Mucosa of gallbladder (tissue), 1 donor: ENCODE measurements at places on chromosomes 4 and X.

DNA sequence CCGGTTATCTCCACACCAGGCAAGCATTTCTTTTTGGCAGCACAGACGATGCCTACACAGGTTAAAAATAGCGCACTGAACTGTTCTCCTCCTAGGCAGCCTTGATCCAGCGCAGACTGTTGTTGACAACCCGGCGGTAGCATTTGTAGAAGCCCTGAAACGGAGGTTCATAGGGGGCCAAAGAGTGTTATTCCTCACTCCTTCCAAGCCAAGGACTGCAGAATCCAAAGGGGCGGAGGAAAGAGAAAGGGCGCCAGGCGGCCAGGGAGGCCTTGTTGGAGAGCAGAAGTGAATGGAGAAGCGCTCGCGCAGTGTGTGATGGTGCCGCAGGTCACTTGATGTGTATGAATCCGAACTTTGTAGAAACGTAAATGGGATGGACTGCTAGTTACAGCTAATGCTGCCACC is 82.7 kb downstream of the TENM3 start:
- DNase-seq = no peak

GRCh38 chrX:23756165-23756564 is 13.1 kb upstream of the ACOT9 start:
- DNase-seq = peak; percentile 63

- DNase-seq = no peak
Measured at GRCh38 chrX:130057209-130057608, 53.1 kb downstream of the ELF4 start.

- no peak for DNase-seq
Measured at GRCh38 chr4:14767142-14767541, 235.1 kb upstream of the CPEB2 start.

DNA sequence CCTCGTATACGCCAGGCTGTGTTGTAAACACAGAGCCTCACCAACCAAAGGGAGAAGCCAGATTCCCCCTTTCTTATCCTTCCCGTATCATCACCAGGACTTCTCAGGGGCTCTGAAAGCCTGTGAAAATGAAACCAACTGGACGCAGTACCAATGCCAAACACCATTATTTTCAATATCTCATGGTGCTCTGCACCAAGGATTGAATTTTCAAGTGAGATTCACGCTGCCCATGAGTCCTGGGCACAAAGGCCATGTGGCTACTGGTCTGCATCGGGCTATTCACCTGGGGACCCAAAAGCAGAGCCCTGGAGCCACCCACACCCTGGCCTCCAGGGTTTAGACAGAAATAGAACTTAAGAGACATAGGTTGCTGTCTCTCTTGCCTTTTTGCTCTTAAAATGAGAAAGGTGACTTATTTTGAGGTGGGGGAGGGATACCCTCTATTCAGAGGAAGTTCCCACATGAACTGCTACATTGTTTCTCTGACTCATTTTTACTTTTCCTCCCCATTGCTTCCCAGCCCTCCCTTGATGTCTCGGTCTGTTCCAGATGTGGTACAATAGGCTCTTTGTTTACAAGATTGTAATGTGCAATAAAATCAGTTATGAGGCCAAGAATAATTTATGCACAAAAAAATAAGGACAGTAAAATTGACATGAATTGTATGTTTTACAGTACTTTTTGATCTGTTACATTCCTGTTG is 55.4 kb downstream of the MAML3 start:
- no peak for DNase-seq

- no peak for DNase-seq
Measured at GRCh38 chr4:40144716-40145115, 52.1 kb upstream of the RHOH start.

- DNase-seq = no peak
Measured at GRCh38 chrX:153973127-153974002, 811 bp downstream of the TMEM187 start.

- DNase-seq = no peak
Measured at GRCh38 chr4:152628128-152628527, 51.7 kb downstream of the TMEM154 start.

DNA sequence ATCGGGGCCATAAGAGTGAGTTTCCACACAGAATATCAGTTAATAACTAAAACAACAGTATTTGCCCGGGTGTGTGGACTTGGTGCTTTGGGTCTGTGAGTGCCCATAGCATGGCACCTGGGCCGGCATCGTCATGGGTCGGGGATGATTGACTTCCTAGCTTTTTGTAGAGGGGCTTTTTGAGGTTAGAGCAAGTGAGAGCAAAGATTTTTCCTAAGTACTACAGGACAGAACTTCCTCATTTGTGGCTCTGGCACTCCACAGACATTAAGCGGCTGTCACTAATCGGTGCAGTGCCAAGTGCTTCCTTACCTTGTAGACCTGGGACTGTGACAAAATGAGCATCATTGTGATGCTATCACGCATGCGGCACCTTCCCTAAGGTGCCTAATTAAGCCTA is 81.0 kb downstream of the SHROOM2 start:
- DNase-seq = no peak

DNA sequence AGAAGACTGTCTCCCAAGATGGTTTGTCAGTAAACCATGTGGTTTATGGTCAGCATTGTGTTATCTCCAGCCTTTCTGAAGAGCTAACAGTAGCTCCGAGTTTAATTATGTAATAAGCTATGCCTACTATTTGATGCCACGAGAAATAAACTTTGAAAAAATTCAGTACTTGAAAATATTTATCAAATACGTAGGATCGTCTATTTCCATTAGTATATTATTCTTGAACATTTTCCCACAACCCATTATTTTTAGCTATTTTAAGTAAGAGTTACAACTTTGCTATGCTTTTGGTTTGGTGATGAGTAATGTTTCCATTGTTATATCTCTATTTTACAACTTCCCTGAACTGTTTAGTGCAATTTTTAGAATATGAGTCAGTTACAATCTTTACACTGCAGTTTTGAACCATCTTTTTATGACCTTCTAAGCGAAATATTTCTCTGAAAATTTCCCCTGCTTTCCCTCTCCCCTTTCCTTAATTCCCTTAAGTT is 44.5 kb upstream of the TRIM2 start:
- DNase-seq = no peak

- DNase-seq = no peak
Measured at GRCh38 chr4:168540503-168541265, 43.8 kb downstream of the PALLD start.

DNA sequence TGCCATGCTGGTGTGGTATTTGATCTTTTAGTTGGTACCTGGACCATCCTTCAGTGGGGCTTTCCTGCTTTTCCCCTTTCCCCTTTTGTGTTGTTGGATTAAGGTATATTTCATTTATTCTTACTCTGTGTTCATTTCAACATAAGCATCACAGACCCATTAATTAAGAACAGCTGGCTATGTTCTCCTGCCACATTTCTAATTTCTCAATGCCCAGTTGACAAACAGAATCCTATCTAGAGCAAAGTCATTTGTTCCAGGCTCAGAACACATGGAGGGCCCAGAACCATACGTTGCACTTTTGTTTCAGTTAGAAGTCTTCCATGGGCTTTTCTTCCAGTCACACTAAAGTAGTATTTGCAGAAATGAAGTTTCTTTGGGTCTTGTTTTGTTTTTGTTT is 46.1 kb upstream of the EOLA2 start:
- no peak for DNase-seq

- DNase-seq = no peak
Measured at GRCh38 chr4:75634951-75635350, 4.6 kb upstream of the CDKL2 start.

DNA sequence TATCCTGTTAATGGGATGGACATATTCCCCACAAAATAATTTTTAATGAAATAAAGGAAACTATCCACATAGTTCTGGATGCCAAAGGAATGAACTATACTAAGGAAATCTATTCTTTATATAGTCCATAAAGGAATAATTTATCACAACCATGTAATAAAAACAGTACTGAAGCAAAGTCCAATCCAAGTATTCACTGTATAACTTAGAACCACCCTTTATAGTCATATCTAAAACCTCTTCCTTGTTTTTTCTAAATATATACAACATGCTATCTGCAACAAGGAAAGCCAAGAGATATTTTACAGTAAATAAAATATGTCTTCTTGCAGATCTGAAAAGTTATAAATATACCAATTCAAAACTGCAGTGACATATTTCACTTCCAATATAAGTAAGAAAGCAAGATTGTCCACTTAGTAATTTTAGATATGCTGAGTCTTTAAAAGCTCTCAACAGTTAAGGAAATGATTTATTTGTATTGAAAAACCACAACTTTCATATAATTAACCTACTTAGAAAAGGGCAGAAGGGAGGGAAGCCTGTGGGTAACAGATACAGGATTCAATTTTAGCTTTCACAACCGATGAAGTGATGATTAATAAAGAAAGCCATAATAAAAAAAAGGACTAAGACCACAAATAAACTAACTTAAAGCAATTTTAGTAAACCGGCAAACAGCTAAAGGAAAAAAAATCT is 8.0 kb downstream of the NR3C2 start:
- no peak for DNase-seq

- DNase-seq = no peak
Measured at GRCh38 chr4:168183717-168184571, 91.6 kb downstream of the ANXA10 start.

GRCh38 chr4:162959046-162959445 is 207.6 kb downstream of the NAF1 start:
- DNase-seq = peak; percentile 34

DNA sequence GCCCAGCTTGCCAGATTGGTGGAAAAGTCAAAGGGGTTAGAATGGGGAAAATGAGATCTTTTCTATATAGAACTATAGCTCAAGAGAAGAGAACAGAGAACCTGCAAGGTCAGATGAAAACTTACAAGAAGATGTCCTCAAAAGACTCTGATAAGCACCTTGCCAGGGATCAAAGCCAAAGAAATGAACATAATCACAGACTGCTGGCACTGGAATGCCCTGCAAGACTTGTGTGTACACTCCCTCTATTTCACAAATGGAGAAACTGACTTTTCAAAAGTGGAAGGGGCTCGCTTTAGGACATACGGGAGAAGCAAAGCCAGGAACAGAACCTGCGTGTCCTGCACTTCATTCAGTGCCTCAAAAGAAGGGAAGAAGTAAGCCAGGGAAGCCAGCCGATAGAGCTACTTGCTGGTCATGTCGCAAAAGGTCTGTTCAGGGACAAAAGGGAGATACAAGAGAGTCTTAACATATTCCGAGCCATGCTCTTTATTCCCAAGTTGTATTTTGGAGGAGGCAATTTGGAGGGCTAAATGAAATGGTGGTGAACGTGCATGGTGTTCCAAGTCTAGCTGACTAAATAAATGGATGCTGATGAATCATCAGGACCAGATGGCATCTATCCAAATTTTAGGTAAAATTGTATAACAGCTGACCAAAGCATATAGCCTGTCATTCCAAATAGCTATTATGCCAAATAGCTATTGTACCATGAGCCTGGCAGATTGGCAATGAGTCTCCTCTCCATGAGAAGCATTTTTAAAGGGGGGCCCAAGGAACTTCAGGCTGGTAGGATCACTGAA is 175.6 kb upstream of the GPC4 start:
- DNase-seq = no peak
